ENCODE measurements at places on chromosomes 2 and 18.
A peak's percentile ranks its signal among the peaks of the same experiment; 100 is the strongest.

DNA sequence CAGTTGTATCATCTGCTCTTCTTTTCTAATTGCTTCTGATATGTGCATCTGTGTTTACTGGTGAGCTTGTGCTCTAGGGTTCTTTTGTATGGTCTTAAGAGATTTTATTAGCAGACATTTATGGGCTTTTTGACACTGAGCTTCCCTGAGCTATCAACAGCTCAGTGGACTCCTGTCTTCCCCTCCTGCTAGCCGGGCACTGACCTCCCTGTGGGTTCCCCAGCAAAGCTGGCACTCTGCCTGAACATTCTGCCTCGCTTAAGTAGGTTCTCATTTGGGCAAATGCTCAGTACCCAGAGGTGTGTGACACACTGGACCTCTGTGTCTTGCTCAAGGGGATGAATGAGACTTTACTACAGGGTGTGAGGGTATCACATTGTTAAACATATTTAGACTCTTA lies 15.8 kb downstream of the TRAF3IP1 start:
- DNase-seq, result no peak

DNA sequence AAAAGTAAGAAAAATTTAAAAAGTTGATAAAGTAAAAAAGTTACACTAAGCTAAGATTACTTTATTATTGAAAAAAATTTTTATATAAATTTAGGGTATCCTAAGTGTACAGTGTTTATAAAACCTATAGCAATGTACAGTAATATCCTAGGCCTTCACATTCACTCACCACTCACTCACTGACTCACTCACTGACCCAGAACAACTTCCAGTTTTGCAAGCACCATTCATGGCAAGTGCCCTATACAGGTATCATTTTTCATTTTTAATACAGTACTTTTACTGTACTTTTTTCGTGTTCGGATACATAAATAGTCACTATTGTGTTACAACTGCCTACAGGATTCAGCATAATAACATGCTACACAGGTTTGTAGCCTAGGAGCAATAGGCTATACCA lies 8.9 kb upstream of the THUMPD2 start:
- DNase-seq, result no peak

GRCh38 chr2:5914811-5915611 lies 222.8 kb downstream of the SOX11 start:
- DNase-seq, result no peak

DNA sequence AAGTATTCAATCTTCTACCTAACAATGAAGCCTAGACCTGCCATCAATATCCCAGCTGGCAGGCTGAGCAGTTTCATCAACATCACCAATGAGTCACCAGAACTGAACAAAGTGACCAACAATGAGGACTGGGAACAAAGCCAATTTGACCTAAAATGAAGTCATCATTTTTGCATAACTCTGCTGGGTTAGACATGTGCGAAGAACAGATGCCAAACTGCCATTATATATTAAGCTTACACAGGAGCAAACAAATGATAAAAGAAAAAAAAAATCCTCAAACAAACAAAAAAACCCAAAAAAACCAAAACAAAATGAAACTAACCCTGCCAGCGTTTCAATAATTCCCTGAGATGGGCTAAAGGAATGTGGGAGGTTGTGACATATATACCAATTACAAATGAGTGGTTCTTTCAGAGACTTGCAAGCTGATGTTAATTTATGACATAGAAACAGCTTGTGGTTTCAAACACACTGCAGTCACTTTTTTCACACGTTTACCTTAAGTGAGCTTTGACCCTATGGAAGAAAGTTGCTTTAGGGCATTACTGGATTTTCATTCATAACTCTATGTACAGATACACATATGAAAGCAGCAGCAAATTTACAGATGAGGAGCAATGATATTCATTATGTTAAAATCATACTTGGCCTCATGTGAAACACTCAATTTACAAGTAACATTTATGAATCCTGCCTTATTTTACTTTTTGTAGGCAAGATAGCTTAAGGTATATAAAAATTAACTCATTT lies 56.9 kb upstream of the CCDC141 start:
- no peak for DNase-seq

- DNase-seq, result no peak
Measured at GRCh38 chr18:57841568-57841967, 38.5 kb upstream of the ATP8B1 start.

DNA sequence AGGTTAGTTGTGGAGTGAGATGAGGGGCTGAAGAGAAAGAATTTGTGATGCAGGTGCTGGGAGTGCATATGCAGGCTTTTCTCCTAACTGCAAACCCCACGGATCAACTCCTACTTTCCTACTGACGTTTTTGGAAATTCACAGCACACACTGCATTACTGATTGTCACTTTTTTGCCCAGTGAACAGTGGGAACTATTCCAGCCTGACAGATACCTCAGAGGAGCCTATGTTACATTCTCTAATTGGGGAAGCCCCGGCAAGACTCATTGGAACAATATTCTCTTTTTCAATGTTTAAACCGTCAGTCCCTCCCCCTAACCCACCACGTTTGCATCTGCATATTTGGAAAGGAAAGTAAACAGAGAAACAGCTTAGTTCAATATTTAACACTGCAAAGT lies 126.2 kb downstream of the DPP4 start:
- no peak for DNase-seq

- DNase-seq, result no peak
Measured at GRCh38 chr2:44542520-44542919, 180.8 kb downstream of the CAMKMT start.

- DNase-seq, result peak; percentile 20
Measured at GRCh38 chr2:96413323-96413722, 77.8 kb downstream of the NCAPH start.

GRCh38 chr2:179612108-179612507 lies 249.3 kb downstream of the ZNF385B start:
- DNase-seq, result no peak

- no peak for DNase-seq
Measured at GRCh38 chr2:70513738-70514137, 39.9 kb downstream of the TGFA start.

- peak; percentile 31 for DNase-seq
Measured at GRCh38 chr2:80073134-80073561, 231.4 kb downstream of the LRRTM1 start.

- no peak for DNase-seq
Measured at GRCh38 chr2:124708661-124709060, 683.6 kb downstream of the CNTNAP5 start.

DNA sequence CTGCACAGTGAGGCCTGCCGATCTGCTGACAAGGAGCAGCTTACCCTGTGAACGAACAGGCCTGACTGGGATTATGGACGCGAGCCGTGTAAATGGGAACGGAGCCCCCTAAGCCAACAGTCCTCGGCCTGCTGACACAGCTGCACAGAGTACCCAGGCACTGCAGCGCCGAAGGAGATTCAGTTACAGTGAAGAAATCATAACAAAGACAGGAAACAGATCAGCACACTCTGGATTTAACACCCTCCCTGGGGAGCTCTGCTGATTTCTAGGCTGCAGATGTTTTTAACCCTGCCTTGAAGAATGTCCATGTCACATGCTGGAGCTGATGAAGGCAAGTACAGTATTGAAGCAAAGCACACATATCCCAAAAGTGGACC lies 43.4 kb downstream of the COLEC12 start:
- no peak for DNase-seq

- DNase-seq, result no peak
Measured at GRCh38 chr2:128439791-128440665, 121.4 kb upstream of the HS6ST1 start.

DNA sequence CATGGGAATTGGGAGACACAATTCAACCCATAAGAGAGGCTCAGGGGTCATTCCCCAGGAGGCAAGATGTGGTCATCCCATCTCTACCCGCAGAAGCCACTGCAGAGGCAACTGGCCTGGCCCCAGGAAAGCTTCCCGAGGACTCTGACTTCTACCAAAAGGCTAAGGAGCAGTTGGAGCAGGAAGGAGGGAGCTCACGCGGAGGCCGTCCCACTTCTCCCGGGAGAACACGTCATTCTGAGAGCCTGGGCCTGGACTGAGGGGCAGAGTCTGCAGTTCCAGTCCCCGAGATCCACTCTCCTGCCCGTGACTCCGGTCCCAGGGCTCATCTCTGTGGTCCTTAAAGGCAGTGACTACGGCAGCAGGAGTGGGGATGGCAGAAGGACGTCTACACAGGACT lies 69.0 kb upstream of the TAF1B start:
- DNase-seq, result no peak

GRCh38 chr2:71612581-71613402 lies 159.4 kb downstream of the DYSF start:
- no peak for DNase-seq

- DNase-seq, result peak; percentile 11
Measured at GRCh38 chr18:32899819-32900218, 127.0 kb upstream of the KLHL14 start.

GRCh38 chr2:40550085-40550484 lies 98.2 kb upstream of the SLC8A1 start:
- no peak for DNase-seq

GRCh38 chr18:74257083-74257482 lies 34.7 kb downstream of the CYB5A start:
- no peak for DNase-seq

DNA sequence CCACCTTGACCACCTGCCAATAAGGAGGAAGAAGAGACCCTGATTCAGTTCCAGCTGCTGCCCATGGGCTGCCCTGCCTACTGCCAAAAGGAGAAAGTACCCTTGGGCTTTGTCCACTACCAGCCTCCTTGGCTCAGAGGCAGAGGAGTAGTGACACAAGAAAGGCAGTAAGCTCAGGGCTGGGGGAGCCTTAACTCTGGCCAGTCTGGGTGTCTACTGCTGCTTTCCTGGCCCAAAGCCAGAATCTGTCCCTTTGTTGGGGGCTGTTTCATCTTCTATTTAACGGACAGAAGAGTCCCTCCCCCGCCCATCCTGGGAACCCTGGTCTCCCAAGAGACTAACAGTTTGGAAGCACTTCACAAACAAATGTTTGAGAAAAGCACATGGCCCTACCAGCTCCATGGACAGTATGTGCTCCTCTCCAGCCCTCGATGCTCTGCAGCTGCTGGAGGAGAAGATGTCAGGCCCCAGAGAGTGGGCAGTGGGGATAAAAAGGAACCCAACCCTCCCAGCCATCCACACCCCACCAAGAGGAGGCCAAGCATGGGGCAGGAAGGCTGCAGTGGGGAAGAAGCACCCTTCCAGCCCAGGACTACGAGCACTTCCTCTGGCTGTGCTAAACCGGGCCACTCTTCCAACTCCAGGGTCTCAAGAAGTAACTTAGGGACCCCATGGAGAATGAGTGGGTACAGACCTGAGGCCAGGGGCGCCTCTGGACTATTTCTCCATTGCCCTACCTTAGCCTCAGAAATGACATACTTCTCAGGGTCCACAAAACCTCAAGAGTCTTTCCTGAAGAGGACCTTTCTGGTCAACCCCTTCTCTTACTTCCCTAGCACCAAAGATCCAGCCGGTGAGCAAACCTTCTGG lies 1.2 kb downstream of the ATG9A start:
- no peak for DNase-seq

GRCh38 chr2:178418426-178418825 lies 32.5 kb downstream of the PRKRA start:
- DNase-seq, result no peak

DNA sequence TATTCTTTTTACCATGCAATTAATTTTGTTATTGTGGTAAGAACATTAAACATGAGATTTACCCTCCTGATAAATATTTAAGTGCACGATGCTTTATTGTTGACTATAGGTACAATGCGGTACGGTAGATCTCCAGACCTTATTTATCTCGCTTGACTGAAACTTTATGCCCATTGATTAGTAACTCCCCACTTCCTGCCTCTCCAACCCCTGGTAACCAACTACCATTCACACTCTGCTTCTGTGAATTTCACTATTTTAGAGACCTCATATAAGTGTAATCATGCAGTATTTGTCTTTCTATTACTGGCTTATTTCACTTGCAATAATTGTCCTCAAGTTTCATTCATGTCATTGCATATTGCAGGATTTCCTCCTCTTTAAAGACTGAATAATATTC lies 195.7 kb upstream of the ID2 start:
- DNase-seq, result no peak

DNA sequence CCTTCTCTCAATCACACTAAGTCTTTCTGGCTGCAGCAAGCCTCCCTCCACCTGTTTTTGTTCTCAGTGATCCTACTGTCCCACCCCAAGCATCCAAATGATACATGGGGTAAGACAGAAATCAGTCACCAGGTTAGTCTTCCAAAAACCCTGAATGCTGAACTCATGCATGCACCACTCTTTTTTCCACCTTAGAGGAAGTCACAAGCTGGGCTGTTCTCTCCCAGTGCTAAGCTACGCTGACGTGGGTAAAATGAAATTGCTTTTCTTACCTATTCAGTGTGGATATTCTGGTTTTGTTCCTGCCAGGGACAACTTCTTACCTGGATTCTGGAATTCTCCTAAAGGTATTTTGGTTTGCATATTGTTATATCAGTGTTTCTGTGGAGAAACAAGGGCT lies 54.2 kb downstream of the LANCL1 start:
- no peak for DNase-seq

DNA sequence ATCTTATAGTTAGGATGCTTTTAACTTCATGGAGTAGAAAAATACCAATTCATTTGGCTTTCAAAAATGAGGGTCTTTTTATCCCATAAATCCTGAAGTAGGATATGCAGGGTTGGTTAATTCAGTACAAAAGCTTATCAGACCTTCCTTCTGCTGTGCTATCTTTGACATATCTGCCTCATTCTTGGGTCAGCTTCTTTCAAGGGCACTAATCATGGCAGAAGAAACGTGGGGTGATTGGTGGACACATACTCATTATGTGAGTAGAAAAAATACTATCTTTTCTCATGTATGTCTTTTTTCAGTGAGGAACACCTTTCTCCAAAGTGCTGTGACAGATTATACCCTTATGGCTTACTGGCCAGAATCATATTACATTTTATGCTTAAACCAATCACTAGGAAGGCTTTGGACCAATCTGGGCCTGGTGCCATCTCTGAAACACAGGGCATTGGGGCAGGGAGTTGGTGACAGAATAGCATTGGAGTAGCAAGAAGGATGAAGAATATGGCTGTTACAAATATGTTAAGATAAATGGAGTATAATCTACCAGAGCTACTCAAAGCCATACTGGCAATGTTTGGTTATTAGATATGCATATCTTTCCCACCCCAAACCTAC lies 10.1 kb downstream of the UGP2 start:
- no peak for DNase-seq

GRCh38 chr2:28568036-28568435 lies 72.2 kb downstream of the PLB1 start:
- DNase-seq, result no peak

DNA sequence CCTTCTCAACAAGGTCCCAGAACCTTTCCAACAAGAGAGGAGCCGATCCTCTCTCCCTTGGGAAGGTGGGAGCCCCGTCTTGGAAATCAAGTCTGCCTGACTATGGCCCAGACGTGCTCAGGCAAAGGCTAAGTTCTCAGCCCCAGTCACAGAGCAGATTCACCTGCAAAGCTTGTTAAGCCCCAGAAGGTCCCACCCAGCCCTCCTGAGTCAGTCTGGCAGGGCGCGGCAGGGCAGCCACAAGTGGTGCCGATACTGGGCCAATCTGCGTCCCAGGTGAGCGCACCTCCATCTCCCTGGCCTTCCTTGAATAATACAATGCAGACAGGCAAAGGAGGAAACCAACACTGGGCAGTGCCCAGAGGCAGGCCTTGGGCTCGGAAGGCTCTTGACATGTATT lies 15.0 kb downstream of the CRACDL start:
- DNase-seq, result no peak

GRCh38 chr2:148531669-148532428 lies 112.7 kb upstream of the EPC2 start:
- DNase-seq, result no peak

GRCh38 chr18:24628326-24628725 lies 167.9 kb downstream of the HRH4 start:
- DNase-seq, result no peak
